SJSA1 (cell line): ENCODE measurements at places on chromosomes 2 and 18. TPM values are rescaled to one million over a fixed set of nuclear protein-coding genes. Genes with fewer than 3 reads are reported as not detected.
A peak's percentile ranks its signal among the peaks of the same experiment; 100 is the strongest.

GRCh38 chr18:58325494-58325893 is 281.5 kb downstream of the NEDD4L start:
- peaks cover 17% of the 10 kb centered on the region for H3K4me1 ChIP-seq
- peaks cover 66% of the 10 kb centered on the region for H3K36me3 ChIP-seq
- H3K27me3 ChIP-seq: no peaks in the 10 kb centered on the region
- H3K4me3 ChIP-seq: no peak overlapping the region
- H3K27ac ChIP-seq: no peak overlapping the region

DNA sequence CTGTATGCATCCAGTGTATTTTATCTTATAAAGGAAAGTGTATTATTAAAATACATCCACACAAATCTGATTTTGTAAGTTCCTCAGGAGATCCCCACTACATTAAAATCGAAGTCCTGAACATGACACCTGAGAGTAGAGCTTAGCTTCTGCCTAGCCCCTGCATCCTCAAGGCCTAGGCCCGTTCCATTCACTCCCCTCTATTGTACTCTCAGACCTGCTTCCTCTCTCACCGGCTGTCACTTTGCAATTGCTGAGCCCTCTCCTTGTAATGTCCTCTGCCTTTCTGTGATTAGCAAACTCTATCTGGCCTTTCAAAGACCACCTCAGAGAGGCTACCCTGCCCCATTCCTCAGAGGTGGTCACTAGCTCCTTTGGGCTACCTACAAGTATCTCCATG is 160.8 kb downstream of the FTCDNL1 start:
- DNase-seq: no peak
- H3K36me3 ChIP-seq: no peaks in the 10 kb centered on the region
- H3K27ac ChIP-seq: no peak overlapping the region
- H3K4me3 ChIP-seq: no peak overlapping the region
- H3K4me1 ChIP-seq: no peaks in the 10 kb centered on the region
- no peaks in the 10 kb centered on the region for H3K27me3 ChIP-seq

GRCh38 chr2:168912901-168913369 is 11.8 kb downstream of the G6PC2 start:
- no peaks in the 10 kb centered on the region for H3K36me3 ChIP-seq
- peaks cover 61% of the 10 kb centered on the region for H3K27me3 ChIP-seq
- no peak for DNase-seq
- no peaks in the 10 kb centered on the region for H3K4me1 ChIP-seq
- H3K4me3 ChIP-seq: no peak overlapping the region

DNA sequence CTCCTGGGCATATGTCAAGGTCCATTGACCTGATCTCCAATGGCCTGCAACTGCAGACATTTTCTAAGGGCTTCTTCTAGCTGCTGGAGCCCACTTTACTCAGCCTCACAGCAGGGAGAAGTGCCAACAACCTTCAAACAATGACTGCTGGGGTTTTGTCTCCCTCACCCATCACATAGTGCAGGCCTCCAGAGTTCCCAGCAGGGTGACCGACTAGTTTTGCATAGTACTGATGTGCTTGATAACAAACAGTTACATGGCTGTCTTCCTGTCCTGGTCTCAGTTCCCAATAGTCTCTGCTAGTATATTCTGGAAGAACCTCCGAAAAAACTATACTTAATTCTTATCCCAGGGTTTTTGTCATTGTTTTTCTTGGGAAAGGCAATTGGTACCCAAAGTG is 10.4 kb upstream of the NETO1 start:
- H3K27ac ChIP-seq: no peak overlapping the region
- H3K4me3 ChIP-seq: no peak overlapping the region
- H3K36me3 ChIP-seq: no peaks in the 10 kb centered on the region
- no peaks in the 10 kb centered on the region for H3K27me3 ChIP-seq
- DNase-seq: no peak

- H3K27me3 ChIP-seq: no peaks in the 10 kb centered on the region
- H3K4me1 ChIP-seq: peaks cover 20% of the 10 kb centered on the region
Measured at GRCh38 chr2:44290261-44290660, 15.0 kb downstream of the SLC3A1 start.

GRCh38 chr2:10844097-10844496 is 31.5 kb upstream of the PDIA6 start:
- no peak overlapping the region for H3K4me3 ChIP-seq
- H3K36me3 ChIP-seq: no peaks in the 10 kb centered on the region
- no peak overlapping the region for H3K27ac ChIP-seq
- H3K27me3 ChIP-seq: peaks cover 6% of the 10 kb centered on the region; the same call in 1 of the 2 replicates

The SLC4A3 gene
- total RNA-seq: 4.0 and 4.1 TPM in 2 replicates

GRCh38 chr2:47129191-47129706 is 25.9 kb downstream of the STPG4 start:
- H3K27me3 ChIP-seq: no peaks in the 10 kb centered on the region; the same call in 1 of the 2 replicates
- no peak for DNase-seq
- no peaks in the 10 kb centered on the region for H3K36me3 ChIP-seq
- H3K4me1 ChIP-seq: no peaks in the 10 kb centered on the region
- H3K4me3 ChIP-seq: no peak overlapping the region

GRCh38 chr2:10245661-10246060 is 57.0 kb upstream of the HPCAL1 start:
- 0 out of 2 replicates have a peak, but pooled peaks cover 2% of the 10 kb centered on the region for H3K27me3 ChIP-seq
- H3K27ac ChIP-seq: no peak overlapping the region
- H3K4me1 ChIP-seq: no peaks in the 10 kb centered on the region

DNA sequence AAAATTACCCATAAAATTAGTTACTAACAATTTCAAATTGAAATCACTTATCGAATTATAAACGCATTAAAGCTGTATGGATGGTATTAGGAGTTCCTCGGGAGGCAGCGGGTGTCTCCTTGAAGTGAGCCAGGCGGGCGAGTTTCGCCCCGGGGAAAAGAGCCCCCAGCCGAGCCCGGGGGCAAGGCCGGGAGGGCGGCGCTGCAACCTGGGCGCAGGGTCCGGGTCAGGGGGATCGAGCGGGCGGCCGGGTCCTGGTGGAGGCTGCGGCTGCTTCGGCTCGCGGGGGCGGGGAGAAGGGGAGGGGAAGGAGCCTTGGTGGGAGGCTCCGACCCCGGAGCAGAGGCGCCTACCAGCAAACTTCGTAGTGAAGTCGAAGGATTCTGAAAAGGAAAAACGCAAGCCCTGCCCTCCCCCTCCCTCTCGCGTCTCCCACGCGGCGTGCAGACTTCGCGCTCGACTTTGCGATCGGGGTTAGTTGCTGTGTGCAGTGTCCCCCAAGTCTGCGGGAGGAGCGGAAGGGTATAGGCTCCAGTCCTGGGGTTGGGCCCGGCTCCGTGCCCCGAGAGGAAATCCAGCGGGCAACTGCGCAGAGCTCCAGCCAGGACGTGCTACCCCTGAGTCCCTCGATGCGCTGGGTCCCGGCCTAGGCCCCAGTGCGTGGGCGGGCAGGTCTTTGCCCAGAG is 140.8 kb downstream of the MEIS1 start:
- no peaks in the 10 kb centered on the region for H3K36me3 ChIP-seq
- DNase-seq: peak; percentile 42
- H3K4me3 ChIP-seq: peak overlapping the region; percentile 45

- no peaks in the 10 kb centered on the region for H3K27me3 ChIP-seq
- no peak for DNase-seq
- H3K4me1 ChIP-seq: no peaks in the 10 kb centered on the region
- H3K27ac ChIP-seq: no peak overlapping the region
- no peak overlapping the region for H3K4me3 ChIP-seq
Measured at GRCh38 chr2:25743132-25743830, 69.9 kb upstream of the DTNB start.

GRCh38 chr2:24894750-24895149 is 25.3 kb downstream of the ADCY3 start:
- H3K4me1 ChIP-seq: peaks cover 26% of the 10 kb centered on the region
- no peak for DNase-seq
- H3K27ac ChIP-seq: no peak overlapping the region
- H3K36me3 ChIP-seq: no peaks in the 10 kb centered on the region

GRCh38 chr2:175619179-175620045 is 382.7 kb downstream of the LNPK start:
- H3K27ac ChIP-seq: no peak overlapping the region
- no peaks in the 10 kb centered on the region for H3K27me3 ChIP-seq
- no peak overlapping the region for H3K4me3 ChIP-seq
- DNase-seq: no peak
- no peaks in the 10 kb centered on the region for H3K36me3 ChIP-seq

- no peaks in the 10 kb centered on the region for H3K36me3 ChIP-seq
- H3K4me1 ChIP-seq: no peaks in the 10 kb centered on the region
- H3K27me3 ChIP-seq: no peaks in the 10 kb centered on the region
- no peak overlapping the region for H3K4me3 ChIP-seq
Measured at GRCh38 chr18:378079-378478, 110.2 kb upstream of the THOC1 start.

DNA sequence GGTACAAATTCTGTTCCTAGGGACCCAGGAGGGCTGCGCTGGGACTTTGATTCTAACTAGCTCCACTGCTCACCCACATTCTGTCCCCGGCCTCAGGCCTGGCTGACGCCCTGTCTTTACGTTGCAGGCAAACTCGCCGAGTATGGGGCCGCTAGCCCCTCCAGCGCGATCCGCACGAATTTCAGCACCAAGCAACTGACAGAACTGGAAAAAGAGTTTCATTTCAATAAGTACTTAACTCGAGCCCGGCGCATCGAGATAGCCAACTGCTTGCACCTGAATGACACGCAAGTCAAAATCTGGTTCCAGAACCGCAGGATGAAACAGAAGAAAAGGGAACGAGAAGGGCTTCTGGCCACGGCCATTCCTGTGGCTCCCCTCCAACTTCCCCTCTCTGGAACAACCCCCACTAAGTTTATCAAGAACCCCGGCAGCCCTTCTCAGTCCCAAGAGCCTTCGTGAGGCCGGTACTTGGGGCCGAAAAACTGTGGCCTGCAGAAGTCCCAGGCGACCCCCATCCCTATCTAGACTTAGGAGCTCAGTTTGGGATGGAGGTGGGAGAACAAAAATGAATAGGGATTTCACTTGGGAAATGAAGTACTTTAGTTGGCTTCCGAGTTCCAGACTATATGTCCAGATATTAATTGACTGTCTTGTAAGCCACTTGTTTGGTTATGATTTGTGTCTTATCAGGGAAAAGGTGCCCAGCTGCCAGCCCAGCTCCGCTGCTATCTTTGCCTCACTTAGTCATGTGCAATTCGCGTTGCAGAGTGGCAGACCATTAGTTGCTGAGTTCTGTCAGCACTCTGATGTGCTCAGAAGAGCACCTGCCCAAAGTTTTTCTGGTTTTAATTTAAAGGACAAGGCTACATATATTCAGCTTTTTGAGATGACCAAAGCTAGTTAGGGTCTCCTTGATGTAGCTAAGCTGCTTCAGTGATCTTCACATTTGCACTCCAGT is 1.5 kb downstream of the HOXD1 start:
- H3K27me3 ChIP-seq: peaks cover 60% of the 10 kb centered on the region
- H3K36me3 ChIP-seq: no peaks in the 10 kb centered on the region
- H3K4me3 ChIP-seq: no peak overlapping the region
- no peak overlapping the region for H3K27ac ChIP-seq
- no peak for DNase-seq
- H3K4me1 ChIP-seq: peaks cover 17% of the 10 kb centered on the region

- H3K4me3 ChIP-seq: no peak overlapping the region
- peak overlapping the region; percentile 68 for H3K27ac ChIP-seq
- peak; percentile 83 for DNase-seq
- peaks cover 95% of the 10 kb centered on the region for H3K36me3 ChIP-seq
- peaks cover 22% of the 10 kb centered on the region for H3K4me1 ChIP-seq
- no peaks in the 10 kb centered on the region for H3K27me3 ChIP-seq
Measured at GRCh38 chr2:1685957-1686783, 58.1 kb downstream of the PXDN start.

The SIX3 gene
- total RNA-seq: not detected in 2 replicates

- no peaks in the 10 kb centered on the region for H3K36me3 ChIP-seq
- H3K4me3 ChIP-seq: no peak overlapping the region
- no peak for DNase-seq
- H3K27me3 ChIP-seq: no peaks in the 10 kb centered on the region
- H3K4me1 ChIP-seq: no peaks in the 10 kb centered on the region
Measured at GRCh38 chr2:192585418-192585817, 390.7 kb upstream of the TMEFF2 start.

- H3K4me1 ChIP-seq: no peaks in the 10 kb centered on the region
- peaks cover 47% of the 10 kb centered on the region for H3K36me3 ChIP-seq
- no peak overlapping the region for H3K4me3 ChIP-seq
Measured at GRCh38 chr2:171451074-171451473, 17.0 kb downstream of the DCAF17 start.

- no peaks in the 10 kb centered on the region for H3K27me3 ChIP-seq
- no peak overlapping the region for H3K27ac ChIP-seq
- H3K4me3 ChIP-seq: no peak overlapping the region
- no peaks in the 10 kb centered on the region for H3K36me3 ChIP-seq
Measured at GRCh38 chr2:211516537-211516936, 960.1 kb downstream of the CPS1 start.

The RBMS1 gene
- total RNA-seq: 79.2 and 111 TPM in 2 replicates

- no peak for DNase-seq
- no peak overlapping the region for H3K4me3 ChIP-seq
Measured at GRCh38 chr2:120261387-120262006, 8.8 kb downstream of the RALB start.

The MYL12B gene
- 561 and 830 TPM in 2 replicates for total RNA-seq

DNA sequence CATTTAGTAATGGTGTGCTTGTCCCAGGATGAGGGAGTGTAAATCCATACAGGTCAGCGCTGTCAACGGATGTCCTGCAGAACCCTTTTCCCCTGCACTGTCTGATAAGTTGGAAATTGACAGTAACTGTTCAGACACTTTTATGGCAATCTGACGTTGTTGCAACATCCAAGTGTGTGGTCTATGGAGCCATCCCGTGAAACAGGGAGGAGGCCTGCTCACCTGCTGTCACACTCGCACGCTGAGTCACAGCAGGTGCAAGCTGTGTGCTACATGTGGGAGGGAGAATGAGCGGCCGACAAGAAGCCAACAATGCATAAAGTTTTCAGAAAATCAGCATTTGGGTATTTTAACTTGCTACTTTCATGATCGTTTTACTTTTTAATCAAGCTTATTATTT is 43.7 kb upstream of the RMDN2 start:
- H3K27ac ChIP-seq: no peak overlapping the region
- no peak for DNase-seq
- H3K36me3 ChIP-seq: no peaks in the 10 kb centered on the region

DNA sequence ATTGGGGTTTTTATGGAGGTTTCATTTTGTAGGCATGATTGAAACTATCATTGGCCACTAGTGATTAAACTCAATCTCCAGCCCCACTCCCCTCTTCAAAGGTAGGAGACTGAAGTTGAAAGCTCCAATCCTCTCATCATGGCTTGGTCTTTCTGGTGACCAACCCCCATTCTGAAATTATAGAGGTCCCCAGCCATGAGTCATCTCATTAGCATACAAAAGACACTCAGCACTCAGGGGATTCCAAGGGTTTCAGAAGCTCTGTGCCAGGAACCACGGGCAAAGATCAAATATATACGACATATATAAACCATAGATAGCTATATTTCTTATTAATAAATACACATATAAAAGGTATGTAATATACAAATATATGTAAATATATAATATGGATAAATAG is 256.0 kb upstream of the POU3F3 start:
- no peaks in the 10 kb centered on the region for H3K27me3 ChIP-seq
- no peaks in the 10 kb centered on the region for H3K4me1 ChIP-seq
- no peaks in the 10 kb centered on the region for H3K36me3 ChIP-seq
- no peak for DNase-seq
- H3K4me3 ChIP-seq: no peak overlapping the region
- no peak overlapping the region for H3K27ac ChIP-seq

- H3K27me3 ChIP-seq: no peaks in the 10 kb centered on the region
- H3K27ac ChIP-seq: no peak overlapping the region
- no peak overlapping the region for H3K4me3 ChIP-seq
- DNase-seq: no peak
Measured at GRCh38 chr2:239137898-239138283, 262.9 kb downstream of the HDAC4 start.
